ENCODE measurements at places on chromosomes 12 and 14.
A peak's percentile ranks its signal among the peaks of the same experiment; 100 is the strongest.

GRCh38 chr14:105090493-105091053, 25.3 kb upstream of the GPR132 start:
- peak; percentile 79 for DNase-seq

- no peak for DNase-seq
Measured at GRCh38 chr12:125145196-125145595, 80.0 kb downstream of the AACS start.

GRCh38 chr12:44968965-44969364, 81.9 kb downstream of the DBX2 start:
- DNase-seq = no peak

DNA sequence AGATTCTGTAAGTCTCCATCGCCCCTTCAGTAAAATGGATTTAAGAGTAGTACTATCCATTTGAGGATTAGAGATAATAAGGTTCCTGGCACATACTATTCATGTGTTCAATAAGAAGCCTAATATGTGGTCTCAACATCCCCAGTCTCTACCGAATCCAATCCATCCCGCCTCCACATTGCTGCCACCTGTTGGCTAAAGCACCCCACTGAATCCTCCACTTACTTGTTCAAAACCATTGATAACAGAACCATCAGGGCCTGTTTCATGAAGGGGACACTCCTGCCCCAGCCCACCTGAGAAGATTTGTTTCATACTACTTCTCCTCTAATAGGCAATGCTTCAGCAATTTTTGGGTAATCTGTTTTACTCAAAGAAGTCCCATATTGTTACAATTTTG, 147.5 kb downstream of the SLC2A13 start:
- no peak for DNase-seq

- no peak for DNase-seq
Measured at GRCh38 chr14:104547998-104548700, 31.4 kb upstream of the C14orf180 start.

DNA sequence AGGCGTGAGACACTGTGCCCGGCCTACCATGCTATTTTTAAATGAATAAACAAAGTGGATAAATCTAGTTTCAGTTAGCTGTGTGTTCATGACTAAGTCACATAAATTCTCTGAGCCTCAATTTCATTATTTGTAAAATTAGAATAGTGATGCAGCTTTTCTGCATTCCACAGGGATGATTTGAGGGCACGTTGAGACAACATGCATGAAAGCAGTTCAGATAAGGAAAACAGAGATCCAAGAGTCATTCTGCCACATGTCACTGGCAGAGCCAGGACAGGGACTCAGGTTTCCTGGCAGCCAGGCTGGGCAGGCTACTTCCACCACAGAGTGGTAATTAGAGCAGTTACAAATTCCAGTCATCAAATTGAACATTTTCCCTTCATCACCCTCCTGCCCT, 2.9 kb upstream of the PPP4R4 start:
- no peak for DNase-seq

Measured in effector CD8-positive, alpha-beta T cell (primary cell).